GM23248 (cell line): ENCODE measurements at places on chromosomes 5 and 9. TPM values are rescaled to one million over a fixed set of nuclear protein-coding genes. Genes with fewer than 3 reads are reported as not detected.

DNA sequence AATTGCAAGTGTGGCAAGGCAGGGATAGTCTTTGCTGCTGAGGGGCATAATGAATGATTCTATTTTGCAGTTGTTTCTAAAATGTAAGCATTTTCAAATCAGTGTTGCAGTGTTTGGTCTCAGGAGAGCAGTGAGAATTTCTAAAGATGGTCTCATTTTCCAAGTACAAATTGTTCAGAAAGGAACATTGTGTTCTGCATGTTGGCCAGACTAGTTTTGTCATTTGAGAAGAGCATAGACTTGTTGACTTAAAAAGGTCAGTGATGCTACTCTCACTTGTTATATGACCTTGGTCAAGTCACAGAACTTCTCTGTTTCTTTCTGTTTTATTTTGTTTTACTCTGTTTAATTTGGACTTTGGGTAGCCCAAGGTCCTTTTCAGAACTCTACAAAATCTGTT lies 344.6 kb downstream of the OSTF1 start:
- no peaks in the 10 kb centered on the region for H3K27me3 ChIP-seq
- no peak for DNase-seq
- H3K4me1 ChIP-seq: no peaks in the 10 kb centered on the region
- H3K36me3 ChIP-seq: no peaks in the 10 kb centered on the region

GRCh38 chr9:86912210-86912609 lies 35.1 kb downstream of the GAS1 start:
- no peaks in the 10 kb centered on the region for H3K36me3 ChIP-seq
- no peak for DNase-seq
- H3K4me1 ChIP-seq: peaks cover 6% of the 10 kb centered on the region; the same call in 1 of the 2 replicates
- no peak overlapping the region for H3K27ac ChIP-seq
- no peak overlapping the region for H3K4me3 ChIP-seq

DNA sequence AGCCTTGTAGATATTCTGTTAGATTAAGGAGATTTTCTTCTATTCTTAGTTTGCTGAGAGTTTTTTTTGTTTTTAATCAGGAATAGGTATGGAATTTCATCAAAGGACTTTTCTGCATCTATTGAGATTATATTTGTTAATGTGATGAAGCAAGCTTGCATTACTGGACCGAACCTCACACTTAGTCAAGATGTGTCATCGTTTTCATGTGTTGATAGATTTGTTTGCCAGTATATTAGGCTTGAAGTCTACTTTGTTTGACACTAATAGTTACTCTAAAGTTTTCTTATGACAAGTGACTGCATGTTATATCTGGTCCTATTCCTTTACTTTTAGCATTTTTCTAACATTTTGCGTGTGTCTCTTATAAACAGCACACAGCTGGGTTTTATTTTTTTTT lies 12.4 kb upstream of the HACD4 start:
- no peak overlapping the region for H3K4me3 ChIP-seq
- no peaks in the 10 kb centered on the region for H3K36me3 ChIP-seq
- H3K27me3 ChIP-seq: no peaks in the 10 kb centered on the region
- DNase-seq: no peak
- H3K4me1 ChIP-seq: no peaks in the 10 kb centered on the region
- no peak overlapping the region for H3K27ac ChIP-seq

The DAB2IP gene
- polyA plus RNA-seq: 2.1 and 2.6 TPM in 2 replicates
